ENCODE measurements at places on chromosomes 4 and X. TPM values are rescaled to one million over a fixed set of nuclear protein-coding genes. Genes with fewer than 3 reads are reported as not detected.

CFAP99 gene
- total RNA-seq = not detected

CFI gene
- total RNA-seq = not detected

CITED1 gene
- not detected for total RNA-seq

TLR8 gene
- not detected for total RNA-seq

CSN1S1 gene
- total RNA-seq = not detected

OTC gene
- not detected for total RNA-seq

GRIA2 gene
- not detected for total RNA-seq

BBS7 gene
- 16.6 TPM for total RNA-seq

FRG2 gene
- total RNA-seq = not detected

BEX3 gene
- 46.5 TPM for total RNA-seq

DNA sequence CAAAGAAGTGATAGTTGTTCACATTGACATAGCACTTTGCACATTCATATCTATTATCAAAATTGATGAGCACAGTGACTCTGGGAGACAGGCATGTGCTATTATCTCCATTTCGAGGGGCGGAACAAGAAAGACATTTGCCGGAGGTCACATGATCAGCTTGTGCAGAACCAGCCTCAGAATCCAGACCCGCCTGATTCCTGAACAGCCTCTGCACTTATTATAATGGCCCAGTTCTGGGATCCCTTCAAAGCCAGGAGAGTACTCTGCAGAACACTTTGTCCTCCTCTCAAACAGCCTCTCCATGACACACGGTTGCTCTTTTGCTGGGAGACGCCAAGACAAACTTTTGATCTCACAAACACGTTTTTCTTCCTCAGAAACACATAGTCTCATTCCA, 48.4 kb downstream of the RWDD4 start:
- no peak for DNase-seq

DNA sequence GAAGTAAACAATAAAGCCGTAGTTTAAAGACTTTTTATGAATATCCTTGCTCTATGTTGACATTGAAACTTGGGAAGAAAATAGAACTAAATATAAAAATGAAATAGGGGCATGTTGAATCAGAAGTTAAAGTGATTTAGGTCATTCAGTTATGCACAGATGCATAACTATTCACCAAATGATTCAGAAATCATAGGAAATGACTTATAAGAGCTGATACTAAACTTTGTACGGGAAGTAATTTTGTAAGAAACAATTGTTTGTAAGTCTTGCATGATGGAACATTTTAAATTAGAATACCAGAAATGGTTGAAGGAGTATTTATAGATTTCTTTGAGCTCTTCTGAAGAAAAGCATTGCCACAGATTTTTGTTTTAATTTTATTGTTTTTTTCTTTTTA, 246.5 kb downstream of the CPE start:
- no peak for DNase-seq

DNA sequence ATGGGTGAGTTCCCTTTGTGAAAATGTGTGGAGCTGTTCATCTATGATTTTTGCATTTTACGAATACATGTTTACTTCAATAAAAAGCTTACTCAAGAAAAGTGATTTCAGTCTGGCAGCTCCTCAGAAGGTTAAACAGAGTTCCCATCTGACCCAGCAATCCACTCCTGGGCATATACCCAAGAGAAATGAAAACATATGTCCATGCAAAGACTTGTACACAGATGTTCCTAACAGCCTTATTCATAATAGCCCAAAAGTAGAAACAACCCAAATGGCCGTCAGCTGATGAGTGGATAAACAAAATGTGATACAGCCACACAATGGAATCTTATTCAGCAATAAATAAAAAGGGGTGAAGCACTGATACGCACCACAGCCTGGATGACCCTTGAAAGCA, 20.8 kb downstream of the CLCN4 start:
- no peak for DNase-seq

DNA sequence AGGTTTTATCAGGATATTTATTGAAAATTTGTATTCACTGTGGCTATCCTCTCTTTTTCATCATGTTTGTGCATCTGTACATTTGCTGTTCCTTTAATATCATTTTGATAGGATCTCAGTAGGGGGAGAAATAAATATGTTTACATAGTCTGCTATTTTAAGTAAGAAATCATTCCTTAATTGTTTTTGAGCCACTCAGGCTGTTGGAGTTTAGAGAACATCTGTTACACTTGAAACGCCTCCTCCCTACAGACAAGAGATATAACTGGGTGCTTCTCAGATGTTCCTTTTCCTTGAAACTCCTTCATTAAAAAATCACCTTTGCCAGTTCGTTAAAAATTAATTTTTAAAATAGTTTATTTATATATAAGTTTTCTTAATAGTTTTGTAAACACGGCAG, 59.4 kb downstream of the QRFPR start:
- DNase-seq = no peak

DNA sequence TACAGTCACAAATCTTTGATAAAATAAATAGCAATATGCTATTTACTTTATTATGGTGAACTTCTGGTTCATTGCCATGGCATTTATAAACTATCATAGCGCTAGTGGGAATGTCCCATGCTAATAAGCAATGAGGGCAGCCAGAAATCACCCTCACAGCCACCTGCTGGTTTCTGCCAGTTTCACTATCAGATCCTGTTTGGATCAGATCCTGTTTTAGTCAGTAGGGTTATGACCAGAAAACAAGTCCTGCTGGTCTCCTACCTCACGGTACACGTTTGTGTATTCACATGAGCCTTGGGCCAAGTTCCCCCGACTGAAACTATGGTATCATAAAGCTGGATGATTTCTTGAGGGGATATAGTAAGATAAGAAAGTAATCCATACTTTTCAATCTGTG, 17.7 kb downstream of the FOXR2 start:
- DNase-seq = no peak

DNA sequence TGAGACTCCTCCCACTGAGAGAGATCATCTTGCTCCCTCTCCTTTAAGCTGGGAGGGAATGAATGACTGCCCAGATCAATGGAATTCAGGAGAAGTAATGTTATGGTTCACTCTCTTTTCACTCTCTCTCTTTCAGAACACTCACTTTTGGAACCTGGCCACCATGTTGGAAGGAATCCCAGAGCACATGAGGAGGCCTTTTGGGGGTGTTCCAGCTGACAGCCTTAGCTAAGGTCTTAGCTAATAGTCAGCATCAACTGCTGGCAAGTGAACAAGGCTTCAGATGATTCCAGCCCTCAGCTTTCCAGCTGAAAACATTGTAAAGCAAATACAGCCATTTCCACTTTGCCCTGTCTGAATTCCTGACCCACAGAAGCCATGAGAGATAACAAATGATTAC, 124.0 kb upstream of the CLNK start:
- DNase-seq = no peak

DNA sequence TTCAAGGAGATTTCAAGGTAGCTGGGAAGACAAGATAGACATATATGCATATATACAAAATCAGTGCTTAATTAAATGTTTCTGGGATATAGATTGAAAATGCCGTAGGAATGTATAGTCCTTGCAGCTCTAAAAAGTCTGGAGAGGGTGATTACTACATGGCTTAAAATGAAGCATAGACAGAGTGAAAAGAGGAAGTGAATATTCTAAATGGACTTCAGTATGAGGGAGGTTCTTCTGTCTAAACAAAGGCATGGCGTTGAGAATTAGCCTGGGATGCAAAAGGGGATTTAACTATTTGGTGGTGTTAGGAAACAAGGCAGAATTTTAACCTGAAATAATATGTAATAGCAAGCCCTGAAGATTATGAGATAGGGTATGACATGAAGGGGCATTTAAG, 141.5 kb upstream of the FRMPD4 start:
- DNase-seq = no peak

GRCh38 chr4:85869181-85869580, 394.2 kb downstream of the ARHGAP24 start:
- no peak for DNase-seq

- no peak for DNase-seq
These were observed 34.1 kb downstream of the CNKSR2 start for GRCh38 chrX:21408307-21408706.

- no peak for DNase-seq
These were observed 10.4 kb upstream of the PORCN start for GRCh38 chrX:48498374-48498809.

- DNase-seq = no peak
These were observed 133.4 kb downstream of the TBC1D19 start for GRCh38 chr4:26717332-26717731.

GRCh38 chrX:275967-276580, 5.1 kb upstream of the PLCXD1 start:
- peak; percentile 40 for DNase-seq

DNA sequence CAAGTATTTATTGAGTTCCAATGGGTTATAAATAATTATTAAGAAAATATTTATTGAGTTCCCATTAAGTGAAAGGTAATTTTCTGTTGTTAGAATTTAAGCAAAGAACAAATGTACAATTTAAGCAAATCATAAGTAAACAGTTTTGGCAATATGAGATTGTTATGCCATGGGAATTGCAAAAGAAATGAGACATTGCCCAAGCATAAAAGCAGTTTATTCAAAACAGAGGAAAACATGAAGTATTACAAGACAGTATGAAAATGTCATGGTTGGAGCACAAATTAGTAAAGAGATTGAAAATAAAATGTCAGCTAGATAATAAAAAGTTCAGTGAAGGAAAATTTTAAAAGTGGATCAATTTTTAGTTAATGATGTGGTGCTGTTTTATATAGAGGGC, 706.1 kb upstream of the EPHA5 start:
- no peak for DNase-seq

GRCh38 chr4:82499738-82500434, 61.9 kb downstream of the TMEM150C start:
- DNase-seq = no peak

DNA sequence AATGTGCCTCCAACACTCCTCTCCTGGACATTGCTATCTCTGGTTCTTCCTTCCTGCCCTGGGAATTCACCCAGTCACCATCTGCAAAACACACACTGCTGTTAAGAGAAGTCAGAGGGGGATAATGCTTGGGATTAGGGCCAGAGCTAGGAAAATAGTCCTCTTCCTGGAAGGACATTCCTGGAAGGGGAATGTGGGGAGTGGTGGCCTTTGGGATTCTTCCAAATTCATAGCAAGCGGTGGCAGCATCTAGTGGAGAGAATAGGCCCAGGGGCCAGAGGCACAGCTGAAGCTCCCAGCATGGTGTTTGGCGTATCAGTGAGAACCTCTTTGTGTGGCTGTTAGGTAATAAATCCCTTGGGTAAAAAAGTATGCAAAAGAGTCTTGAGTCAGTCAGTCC, 34.3 kb downstream of the SHROOM4 start:
- no peak for DNase-seq

- peak; percentile 56 for DNase-seq
These were observed 145.5 kb downstream of the NWD2 start for GRCh38 chr4:37389967-37390580.

DNA sequence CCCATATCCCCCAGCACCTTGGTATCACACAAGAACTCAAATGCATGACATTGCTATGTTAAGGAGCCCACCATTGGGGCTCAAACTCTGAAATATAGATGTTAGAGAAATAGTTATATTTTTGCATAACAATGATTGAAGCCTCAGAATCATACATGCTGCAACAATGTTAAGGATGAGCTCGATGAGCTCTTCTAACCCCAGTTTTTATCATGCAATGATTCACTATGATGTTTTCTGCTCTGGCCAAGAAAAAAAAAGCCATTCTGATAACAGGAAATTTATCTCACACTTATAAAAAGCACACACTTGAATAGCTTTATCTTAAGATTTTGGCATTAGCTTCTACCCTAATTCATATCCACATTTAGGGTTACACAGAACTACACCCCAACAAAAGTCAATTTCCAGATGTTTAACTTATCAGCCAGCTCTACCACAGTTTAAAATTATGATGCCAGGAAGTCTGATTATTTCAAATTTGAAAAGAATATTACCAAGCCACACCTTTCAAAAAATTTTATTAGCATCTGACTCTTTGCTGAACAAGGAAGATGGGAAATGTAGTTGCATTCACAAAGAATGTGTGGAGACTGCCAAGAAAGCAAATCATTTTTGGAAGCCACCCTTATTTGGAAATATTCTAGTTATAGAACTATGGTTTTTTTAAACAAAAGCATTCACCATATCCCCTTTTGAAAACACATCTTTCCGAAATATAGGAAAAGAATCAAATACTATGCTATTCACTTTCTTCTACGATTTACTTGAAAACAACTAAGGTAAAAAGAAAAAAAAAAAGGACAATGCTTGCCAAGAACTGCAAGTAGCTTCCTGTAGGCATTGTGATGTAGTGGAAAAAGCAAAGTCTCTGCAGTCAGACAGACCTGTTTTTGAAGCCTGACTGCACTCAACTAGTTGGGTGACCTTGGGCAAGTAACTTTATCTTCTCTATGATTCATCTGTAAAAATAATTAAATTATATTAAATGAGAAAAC, 100.8 kb upstream of the PLS3 start:
- no peak for DNase-seq

DNA sequence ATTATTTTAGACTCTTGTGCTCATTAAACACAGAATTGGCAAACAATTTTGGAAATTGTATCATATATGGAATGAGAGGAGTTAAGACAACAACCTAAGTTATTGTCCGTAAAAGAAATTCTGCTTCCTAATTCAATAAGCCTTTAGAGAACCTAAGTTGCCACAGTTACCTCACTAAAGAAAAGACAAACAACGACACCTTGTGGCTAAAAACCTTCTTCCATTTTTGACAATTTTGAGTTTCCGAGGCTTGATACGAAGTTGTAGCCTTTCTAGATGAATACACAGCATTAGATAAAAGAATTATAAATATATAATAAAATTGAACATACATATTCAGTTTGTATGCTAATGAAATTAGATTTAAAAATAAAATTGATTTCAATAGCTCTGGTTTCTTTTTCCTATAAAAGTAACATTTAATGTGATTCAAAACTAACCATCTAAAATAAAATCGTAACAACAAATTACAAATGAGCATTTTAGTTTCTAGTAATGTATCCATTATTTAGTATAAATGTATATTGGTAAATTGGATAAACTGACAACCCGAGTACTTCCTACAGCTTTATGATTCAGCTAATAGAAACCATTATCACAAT, 275.1 kb downstream of the GPM6A start:
- DNase-seq = no peak

GRCh38 chr4:153531976-153532626, 65.9 kb downstream of the TMEM131L start:
- no peak for DNase-seq

DNA sequence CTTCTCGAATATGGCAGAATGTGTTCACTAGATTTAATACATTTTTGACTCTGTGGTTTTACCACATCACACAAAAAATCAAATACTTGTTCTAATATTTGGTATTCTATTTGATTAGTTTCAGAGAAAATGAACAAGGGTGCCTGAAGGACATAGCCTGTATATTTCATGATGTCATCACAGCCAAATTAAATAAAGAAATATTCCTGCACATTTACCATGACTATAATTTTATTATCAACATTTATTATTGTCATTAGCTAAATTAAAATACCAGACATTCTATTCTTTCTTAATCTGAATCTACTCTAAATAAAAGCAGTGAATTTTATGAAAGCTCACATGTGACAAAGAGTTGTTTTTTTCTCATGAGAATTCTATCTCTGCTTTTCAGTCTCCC, 980.5 kb downstream of the PCDH18 start:
- no peak for DNase-seq

GRCh38 chr4:81314196-81314896, 99.3 kb upstream of the PRKG2 start:
- DNase-seq = no peak

- DNase-seq = no peak
These were observed 6.3 kb upstream of the ZNF827 start for GRCh38 chr4:145944886-145945285.

GRCh38 chr4:112058433-112058832, 86.8 kb upstream of the FAM241A start:
- no peak for DNase-seq

- no peak for DNase-seq
These were observed 13.7 kb downstream of the GAB3 start for GRCh38 chrX:154737136-154737535.

All from activated naive CD4-positive, alpha-beta T cell treated with anti-CD3 and anti-CD28 coated beads for 36 hours (primary cell).